ENCODE measurements at places on chromosomes 5 and 9. TPM values are rescaled to one million over a fixed set of nuclear protein-coding genes. Genes with fewer than 3 reads are reported as not detected.

GRCh38 chr5:148840531-148840930 is 14.1 kb downstream of the ADRB2 start:
- no peak for DNase-seq

DNA sequence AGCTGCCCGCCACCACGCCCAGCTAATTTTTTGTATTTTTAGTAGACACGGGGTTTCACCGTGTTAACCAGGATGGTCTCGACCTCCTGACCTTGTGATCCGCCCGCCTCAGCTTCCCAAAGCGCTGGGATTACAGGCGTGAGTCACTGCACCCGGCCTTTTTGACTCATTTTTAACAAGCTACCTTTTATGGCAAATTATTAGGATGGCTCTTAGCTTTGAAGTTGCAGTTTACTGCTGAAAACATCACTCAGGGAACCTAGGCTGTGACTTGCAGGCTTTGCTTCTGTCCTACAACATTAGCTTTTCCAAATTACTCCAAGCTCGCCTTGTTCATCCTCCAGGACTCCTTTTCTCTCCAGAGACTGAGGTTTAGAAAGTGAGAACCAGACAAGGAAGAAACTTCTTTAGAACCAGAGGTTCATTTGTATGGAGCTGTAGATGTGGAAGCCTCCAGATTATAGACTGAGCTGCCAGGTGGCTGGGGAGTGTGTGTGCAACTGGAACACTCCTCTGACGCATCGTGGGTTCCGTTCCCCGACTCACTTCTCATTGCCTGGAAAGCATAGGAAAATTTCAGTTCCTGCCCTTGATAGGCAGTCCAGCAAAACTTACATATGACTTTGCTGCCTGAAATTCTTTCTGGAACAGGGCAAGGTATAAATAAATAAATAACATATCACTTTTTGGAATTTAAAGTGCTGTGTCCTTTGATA is 23.8 kb upstream of the SPTAN1 start:
- DNase-seq: no peak

DNA sequence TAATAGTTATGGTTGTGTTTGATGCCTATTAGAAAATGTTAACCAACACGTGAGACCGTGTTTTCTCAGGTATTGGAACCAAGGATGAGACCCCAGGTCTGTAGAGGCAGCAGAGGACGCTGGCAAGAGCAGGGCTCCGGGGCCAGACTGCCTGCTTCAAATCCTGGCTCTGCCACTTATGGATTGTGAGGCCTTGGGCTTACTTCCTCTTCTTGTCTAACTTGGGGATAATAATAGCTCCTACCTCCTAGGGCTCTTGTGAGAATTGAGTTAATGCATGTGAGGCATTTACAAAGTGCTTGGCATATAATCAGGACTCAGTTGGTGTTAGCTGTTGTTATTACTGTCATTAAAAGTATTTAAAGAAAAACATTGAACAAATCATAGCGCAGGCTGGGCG is 85.5 kb upstream of the PITX1 start:
- DNase-seq: no peak

GRCh38 chr5:111116550-111116949 is 24.4 kb downstream of the WDR36 start:
- DNase-seq: no peak

DNA sequence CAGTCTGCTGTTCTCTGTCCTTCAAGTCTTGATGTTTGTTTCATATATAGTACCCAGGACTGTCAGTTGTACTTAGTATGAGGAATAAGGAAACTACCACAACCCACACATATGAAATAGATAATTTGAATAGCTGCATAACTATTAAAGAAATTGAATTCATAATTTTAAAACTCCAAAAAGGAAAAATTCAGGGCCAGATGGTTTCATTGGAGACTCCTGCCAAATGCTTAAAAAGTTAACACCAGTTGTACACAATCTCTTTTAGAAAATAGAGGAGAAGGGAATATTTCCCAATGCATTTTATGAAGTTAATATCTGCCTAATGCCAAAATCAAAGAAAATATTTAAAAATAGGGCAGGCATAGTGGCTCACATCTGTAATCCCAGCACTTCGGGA is 24.6 kb upstream of the SPIN1 start:
- no peak for DNase-seq

Gene UGT3A2
- total RNA-seq: not detected

- DNase-seq: no peak
Observed at GRCh38 chr5:88883836-88884607, 1.0 kb upstream of the MEF2C start.

DNA sequence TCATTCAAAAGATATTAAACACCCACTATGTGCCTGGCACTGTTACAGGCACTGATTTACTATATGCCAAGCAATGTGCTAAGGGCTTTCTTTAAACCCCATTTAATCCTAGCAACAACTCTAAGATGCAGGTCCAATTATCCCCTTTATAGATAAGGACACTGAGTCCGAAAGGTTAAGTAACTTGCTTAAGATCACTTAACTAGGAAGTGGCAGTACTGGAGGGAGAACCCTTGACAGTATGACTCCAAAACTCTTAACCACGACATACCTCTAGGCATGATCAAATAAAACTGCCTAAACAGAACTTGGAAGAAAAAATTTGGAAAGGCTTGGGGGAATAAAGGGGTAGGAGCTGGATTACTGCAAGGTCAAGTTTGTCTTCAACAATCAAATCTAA is 1.7 kb downstream of the RAB14 start:
- DNase-seq: no peak

Gene OMD
- total RNA-seq: not detected

Gene CTXN3
- total RNA-seq: not detected

DNA sequence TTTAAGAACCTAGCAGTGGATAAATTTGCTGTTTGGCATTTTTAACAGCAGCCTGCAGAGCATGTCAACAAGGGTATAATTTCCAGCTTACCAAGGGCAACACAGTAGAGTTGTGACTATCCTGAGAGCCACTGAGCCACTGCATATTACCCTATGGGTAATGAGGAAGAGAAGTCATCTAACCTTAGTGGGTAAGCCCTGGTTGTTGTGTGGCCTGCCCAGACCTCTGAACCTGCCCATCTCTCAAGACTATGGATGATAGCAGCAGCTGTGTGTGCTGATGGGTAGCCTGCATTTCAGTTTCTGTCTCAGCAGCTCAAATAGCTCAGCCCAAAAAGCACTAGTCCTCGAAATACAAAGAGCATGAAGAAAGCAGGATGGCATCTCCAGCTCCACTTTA is 56.1 kb upstream of the PIP5K1B start:
- DNase-seq: no peak

Gene NMUR2
- not detected for total RNA-seq

Gene SPINK13
- not detected for total RNA-seq

Gene CCL21
- total RNA-seq: not detected

Gene SCGB3A2
- total RNA-seq: not detected

Data from activated T-helper 2 cell treated with anti-CD3 and anti-CD28 coated beads, Interferon-gamma antibody, Interleukin-2, Interleukin-4, amounts not matched to agents 10 μg/mL and 5 μg/mL and 100 μg/mL, durations not matched to agents 14 hours and 24 hours and 36 hours (primary cell).